ENCODE measurements at places on chromosomes 3 and 15. TPM values are rescaled to one million over a fixed set of nuclear protein-coding genes. Genes with fewer than 3 reads are reported as not detected.

- no peak for DNase-seq
These were observed 19.2 kb downstream of the RARB start for GRCh38 chr3:25447285-25447684.

Gene DAZL
- not detected for polyA plus RNA-seq

Gene AP3B2
- 4.6 TPM for polyA plus RNA-seq

Gene DNAH12
- polyA plus RNA-seq = 1.7 TPM

DNA sequence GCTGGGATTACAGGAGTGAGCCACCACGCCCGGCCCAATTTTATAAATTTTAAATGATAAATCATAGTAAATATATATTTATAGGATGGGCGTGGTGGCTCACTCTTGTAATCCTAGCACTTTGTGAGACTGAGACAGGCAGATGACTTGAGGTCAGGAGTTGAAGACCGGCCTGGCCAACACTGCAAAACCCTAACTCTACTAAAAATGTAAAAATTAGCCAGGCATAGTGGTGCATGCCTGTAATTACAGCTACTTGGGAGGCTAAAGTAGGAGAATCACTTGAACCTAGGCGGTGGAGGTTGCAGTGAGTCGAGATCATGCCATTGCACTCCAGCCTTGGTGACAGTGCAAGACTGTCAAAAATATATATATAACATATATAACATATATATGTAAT is 26.4 kb downstream of the MFN1 start:
- no peak for DNase-seq
